Left hindlimb (tissue), 1 donor: ENCODE measurements at places on chromosomes 11 and 22.

- DNase-seq = no peak
Measured at GRCh38 chr11:8789864-8790263, 107.3 kb downstream of the RPL27A start.

- no peak for DNase-seq
Measured at GRCh38 chr11:2402890-2403645, 2.5 kb downstream of the TSSC4 start.

- no peak for DNase-seq
Measured at GRCh38 chr22:48333323-48333763, 1494.3 kb downstream of the BRD1 start.

- peak; percentile 66 for DNase-seq
Measured at GRCh38 chr22:31893460-31893859, 50.9 kb upstream of the YWHAH start.

GRCh38 chr11:90220391-90220790, 2.5 kb downstream of the CHORDC1 start:
- DNase-seq = no peak

- DNase-seq = no peak
Measured at GRCh38 chr22:40198733-40199132, 21.0 kb downstream of the TNRC6B start.

DNA sequence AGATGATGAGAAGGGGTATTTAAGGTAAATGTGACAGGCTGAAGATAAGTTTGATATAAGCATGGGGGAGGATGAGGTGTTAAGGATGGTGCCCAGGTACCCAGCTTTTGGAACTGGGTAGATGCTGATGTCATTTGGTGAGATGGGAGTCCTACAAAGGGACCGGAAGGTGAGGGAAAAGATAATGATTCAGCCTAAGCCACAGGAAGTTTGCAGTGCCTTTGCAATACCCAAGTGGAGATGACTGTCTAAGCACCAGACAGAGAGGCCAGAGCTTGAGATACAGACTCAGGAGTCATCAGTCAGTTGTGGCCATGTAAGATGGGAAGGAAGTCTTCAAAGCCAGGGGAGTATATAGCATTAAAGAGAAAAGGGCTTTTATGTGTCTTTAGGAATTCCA, 30.0 kb upstream of the SMCO4 start:
- no peak for DNase-seq

DNA sequence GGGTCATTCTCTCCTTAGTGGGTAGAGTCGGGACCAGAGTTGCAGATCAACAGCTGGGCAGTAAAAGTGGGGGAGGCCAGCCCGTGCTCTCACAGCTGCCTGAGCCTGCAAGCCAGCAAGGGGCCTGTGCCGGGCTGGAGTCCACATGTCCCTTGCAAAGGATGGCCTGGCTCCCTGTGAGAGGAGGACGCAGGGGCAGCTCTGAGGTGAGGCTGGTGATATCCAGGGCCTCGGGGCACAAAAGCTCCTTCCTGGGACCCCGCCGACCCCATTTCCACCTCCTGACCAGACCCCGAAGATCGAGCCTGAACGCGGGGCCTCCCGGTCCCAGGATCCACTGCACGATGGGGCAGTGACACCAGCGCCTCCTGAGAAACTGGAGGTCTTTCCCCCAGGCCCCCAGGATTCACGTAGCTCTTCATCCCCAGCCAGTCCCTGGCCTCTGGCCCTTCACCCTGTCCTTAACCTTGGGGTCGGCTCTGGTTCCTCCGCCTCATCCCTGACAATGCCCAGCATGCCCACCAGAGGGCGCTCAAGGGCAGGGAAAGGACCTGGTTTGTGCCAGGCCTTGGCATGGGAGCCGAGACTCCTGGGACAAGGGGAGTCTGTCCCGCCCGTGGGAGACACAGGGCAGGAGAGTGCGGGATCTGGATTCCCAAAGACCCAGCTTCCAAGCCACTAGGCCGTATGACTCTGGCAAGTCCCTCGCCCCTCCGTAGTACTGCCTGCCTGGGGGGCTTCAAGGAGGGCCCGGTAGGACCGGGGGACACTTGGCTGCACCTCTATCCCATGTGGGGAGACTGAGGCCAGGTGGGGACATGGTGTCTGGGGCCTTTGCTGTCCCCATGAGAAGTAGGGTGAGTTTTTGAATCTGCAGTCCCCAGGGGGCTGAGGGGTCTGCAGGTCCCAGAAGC, 17.8 kb upstream of the WNT7B start:
- peak; percentile 81 for DNase-seq

DNA sequence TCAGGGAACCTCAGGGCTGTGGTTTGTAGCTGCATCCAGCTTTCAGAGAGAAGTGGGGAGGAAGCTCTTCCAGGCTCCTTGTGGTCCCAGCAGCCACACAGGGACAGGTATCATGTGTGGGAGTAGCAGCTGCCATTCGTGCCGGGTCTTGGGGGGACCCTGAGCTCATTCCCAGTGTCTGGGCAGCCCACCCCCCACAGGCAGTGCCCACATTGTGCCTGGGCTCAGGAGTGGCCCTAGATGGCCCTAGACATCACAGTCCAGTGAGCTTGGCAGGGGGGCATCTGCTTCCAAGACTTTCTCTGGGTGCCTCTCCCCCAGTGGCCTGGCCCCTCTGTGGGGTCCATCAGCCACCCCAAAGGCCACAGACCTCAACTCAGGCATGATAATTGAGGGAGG, 619.7 kb downstream of the BRD1 start:
- DNase-seq = no peak

DNA sequence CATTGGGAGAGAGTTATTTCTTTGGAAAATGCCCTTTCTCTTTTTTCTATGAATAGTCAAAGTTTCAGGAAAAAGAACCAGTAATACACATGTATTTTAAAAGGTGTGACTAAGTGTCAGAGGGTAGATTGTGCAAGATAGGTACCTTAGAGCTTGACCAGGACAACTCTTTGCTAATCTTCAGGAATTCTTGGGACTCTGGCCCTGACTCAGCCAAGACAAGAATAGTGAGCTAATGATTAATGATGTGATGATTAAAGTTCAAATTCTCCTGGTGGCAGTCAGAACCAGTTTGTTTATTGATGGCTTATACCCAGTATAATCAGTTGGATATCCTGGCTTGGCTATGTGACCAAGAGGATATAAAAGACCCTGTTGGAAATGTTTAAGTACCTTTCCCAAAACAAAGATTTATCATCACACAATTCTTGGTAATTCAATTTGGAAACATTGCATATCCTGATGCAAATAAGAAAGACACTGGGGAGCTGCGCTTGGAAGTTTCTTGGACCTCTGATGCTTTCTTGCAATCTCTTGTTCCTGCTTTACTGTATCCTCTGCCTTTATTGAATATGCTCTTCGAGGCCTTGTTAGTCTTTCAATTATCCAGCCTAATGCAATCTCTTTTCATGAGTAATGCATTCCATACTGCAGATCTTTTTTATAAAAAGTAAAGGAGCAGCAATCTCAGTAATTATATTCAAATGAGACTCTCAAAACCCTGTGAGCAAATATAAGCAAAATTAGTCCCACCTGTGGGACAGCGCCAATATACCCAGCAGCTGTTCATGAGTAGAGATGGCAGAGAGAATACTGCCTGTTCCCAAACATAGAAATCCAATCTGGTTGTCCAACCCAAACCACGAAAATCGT, 48.0 kb upstream of the CEP126 start:
- no peak for DNase-seq

DNA sequence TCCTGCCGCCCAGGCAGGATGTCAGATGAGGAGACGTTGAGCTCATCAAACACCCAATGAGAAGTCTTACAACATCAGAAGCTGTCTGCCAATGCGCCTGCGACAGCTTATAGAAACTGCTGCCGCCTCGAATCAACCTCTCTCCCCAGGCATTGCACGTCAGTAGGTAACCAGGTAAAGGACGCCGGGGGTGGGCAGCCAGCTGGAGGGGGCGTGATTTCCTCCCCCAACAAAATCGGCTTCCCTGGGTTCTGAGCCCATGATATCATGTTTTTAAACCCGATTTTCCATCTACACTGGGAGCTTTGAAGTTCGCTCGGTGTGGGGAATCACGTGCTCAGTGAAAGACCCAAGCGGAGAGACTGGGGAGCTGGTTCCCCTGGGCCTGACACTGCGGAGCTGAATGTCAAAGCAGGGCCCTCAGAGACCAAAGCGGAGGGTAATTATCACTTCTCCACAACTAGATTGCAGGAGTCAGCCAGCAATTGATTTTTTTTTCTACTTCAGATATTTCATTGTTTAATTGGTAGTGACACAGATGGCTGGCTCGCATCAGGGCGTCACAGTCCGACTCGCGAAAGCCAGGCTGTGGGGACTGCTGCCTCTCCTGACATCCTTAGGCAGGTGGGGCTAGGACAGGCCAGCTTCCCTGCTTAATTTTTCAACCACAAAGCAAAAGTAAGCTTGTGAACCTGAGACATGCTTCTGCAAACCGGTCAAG, 15.4 kb downstream of the FAM83F start:
- no peak for DNase-seq

GRCh38 chr11:61392981-61393595, 701 bp downstream of the TMEM216 start:
- peak; percentile 34 for DNase-seq

DNA sequence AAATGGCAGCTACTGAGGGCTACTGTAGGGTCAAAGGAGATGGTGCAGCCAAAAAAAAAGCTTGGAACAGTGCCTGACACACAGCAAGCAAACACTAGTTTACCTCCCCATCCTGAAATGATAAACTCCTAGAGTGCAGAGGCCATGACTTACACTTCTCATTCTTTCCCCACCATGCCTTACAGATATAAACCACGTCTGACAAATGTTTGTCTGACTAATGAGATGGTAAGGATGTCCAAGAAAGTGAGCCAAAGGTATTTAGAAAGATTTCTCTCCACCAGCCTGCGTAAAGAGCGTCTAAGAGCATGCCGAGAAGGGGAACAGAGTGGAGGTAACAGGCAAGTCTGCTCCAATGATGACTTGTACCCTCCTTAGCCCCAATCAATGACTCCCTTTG, 99.0 kb downstream of the LARGE1 start:
- DNase-seq = no peak

DNA sequence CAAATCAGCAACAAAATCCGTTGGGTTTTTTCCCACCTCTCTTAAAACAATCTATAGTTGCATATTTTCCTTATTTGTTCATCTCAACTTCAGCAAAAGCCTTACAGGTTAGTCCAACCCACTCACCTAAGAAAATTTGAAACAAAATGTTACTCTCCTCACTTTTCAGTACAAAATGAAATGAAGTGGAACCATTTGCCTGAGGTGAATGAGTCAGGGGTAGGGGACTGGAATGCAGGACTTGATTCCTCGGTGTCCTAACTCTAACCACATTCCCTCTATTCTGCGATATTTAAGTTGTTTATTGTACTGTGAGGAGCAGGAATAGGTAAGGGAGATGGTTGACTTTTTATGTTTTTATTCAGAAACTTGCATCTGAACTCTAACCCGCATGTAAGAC, 16.4 kb downstream of the ATP5MG start:
- no peak for DNase-seq

GRCh38 chr22:41905411-41906202, 9.3 kb downstream of the SHISA8 start:
- DNase-seq = no peak

DNA sequence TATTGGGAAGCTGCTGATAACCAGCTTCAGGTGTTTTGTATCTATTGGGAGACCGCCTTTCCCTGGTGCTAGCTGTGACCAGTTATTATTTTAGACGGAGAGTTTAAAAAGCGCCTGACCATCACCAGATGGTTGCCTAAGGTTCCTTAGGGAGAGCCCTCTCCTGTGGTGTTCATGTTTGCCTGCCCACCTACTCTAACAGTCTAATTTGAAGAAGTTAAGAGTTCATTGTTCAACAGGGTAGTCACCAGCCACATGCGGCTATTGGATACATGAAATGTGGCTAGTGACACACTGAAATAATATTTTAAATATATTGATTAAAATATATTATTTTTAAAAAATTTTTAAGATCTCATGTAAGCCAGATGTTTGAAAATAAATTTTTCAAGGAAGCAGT, 71.3 kb upstream of the SLN start:
- DNase-seq = no peak

GRCh38 chr11:120392793-120393192, 56.6 kb downstream of the ARHGEF12 start:
- no peak for DNase-seq

GRCh38 chr11:93160808-93161207, 37.0 kb downstream of the SLC36A4 start:
- no peak for DNase-seq

GRCh38 chr11:18754308-18754707, 28.3 kb upstream of the IGSF22 start:
- no peak for DNase-seq

DNA sequence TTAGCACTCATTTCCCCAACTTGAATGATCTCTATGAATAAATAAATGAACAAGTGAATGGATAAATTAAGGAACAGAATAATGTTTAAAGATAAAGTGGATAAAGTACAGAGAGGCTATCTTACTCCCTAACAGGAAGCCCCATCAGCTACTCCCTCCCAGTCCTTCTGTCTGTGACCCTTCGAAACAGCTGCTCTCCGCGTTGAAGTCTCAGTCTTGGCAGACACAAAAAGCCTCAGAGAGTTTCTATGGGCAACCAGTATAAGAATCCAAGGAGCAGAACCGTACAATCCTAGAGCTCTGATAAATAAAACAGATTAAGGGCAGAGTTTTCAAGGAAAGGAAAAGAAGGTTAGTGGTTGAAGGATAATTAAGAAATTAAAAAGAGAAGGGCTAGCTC, 35.0 kb downstream of the GUCY1A2 start:
- no peak for DNase-seq

GRCh38 chr11:112260490-112260889, at the start of gene PLET1:
TSS of gene PLET1 (minus strand) at chr11:112260860. CDS start at chr11:112260589, 271 bp downstream.
- DNase-seq = no peak

GRCh38 chr11:28243581-28243980, 135.4 kb downstream of the METTL15 start:
- no peak for DNase-seq

DNA sequence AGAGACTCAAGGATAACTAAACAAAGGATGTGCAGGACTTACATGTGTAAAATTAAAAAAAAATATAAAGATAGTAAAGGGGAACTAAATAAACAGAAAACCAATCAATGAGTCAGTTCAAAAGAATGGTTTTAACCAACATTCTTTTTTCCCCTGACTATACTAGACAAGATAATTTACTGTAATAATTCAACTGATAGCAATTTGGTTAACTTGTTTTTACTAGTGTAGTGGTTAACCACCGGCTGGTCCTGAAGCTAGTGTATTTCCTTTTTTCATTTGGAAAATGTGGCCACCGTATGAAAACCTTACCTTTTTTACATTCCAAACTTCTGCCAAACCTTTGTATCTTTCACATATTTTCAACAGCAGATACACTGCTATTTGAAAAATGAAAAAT, 123.1 kb downstream of the ARHGAP42 start:
- no peak for DNase-seq

GRCh38 chr11:98766903-98767302, 253.8 kb upstream of the CNTN5 start:
- no peak for DNase-seq

- no peak for DNase-seq
Measured at GRCh38 chr11:78651923-78652842, 77.5 kb upstream of the NARS2 start.

DNA sequence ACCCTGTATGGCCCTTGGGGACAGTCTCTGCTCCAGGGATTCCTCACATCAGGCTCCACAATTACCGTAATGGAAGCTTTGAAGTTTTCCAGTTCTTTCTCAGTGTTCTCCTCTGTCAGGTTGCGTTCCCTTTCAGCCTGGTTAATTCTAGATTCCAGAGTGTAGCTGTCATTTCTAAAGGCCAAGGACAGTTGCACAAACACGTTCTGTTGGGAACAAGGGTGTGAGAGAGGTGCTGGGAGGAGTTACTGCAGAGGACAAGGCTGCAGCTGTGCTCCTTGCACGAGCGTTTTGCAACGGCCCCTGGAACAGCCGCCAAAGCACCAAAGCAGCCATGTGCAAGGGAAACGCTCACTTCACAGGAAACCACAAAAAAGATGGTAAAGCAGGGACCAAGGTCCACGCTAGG, 35.9 kb upstream of the LYVE1 start:
- DNase-seq = no peak

- DNase-seq = no peak
Measured at GRCh38 chr11:112831041-112831440, 130.2 kb upstream of the NCAM1 start.
